OCI-LY7 (cell line): ENCODE measurements at places on chromosomes 4 and X.

DNA sequence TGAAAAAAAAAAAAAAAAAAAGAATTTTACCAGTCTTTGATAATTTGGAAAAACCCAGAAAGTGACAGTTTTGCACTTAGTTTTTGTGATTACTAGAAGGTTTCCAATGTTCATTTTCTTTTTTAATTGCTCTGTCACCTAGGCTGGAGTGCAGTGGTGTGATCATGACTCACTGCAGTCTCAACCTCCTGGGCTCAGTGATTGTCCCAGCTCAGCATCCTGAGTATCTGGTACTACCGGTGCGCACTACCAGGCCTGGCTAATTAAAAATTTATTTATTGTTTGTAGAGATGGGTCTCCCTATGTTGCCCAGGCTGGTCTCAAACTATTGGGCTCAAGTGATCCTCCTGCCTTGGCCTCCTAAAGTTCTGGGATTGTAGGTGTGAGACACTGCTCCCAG is 3.3 kb downstream of the NUDT9 start:
- no peak for DNase-seq

DNA sequence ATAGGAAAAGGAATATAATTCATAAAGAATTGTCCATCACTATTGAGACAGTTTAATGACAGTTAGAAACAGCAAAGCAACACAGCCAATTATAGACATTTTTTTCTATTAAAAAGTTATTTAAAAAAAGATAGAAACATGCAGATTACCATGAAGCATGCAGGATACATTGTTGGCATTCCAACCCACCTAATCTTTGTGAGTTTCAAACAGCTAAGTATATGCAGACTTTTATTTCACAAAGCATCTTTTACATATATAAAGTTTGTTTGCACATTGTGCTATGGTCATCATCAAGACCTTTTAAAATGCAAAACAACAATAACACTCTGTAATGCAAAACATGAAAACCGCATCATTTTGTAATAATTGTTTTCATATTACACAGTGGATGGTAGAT is 125.9 kb upstream of the ETNPPL start:
- DNase-seq = no peak

GRCh38 chr4:180674619-180675358 is 1568.4 kb upstream of the TENM3 start:
- DNase-seq = peak; percentile 91

DNA sequence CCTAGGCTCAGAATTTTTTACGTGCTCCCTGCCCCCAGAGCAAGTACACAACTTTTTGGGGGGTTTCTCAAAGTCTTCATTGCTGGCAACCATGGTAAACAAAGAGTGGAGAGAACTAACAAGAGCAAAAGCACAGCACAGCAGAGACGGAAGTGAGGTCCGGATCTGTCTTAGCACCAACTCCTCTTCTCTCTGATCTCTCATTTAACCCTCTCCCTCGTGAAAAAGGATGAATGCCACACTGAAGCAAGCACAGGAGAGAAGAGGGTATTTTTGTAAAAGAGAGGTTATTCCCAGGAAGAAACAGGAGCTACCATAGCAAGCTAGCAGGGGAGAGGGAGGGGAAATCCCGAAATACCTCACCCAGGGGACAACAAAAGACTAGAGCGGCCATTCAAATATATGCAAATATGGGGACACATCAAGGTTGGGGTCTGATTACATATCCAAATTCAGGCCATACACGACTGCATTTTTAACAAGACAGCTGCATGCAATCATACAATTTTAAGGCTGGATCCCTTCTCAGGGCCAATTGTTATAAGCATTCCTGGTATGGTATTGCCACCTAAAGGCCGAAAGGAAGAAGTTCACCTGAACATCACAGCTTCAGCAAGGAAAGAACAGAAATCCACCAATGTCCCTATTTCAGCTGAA is 46.6 kb downstream of the CD40LG start:
- DNase-seq = peak; percentile 58

- DNase-seq = no peak
These were observed 94.4 kb upstream of the SCML1 start for GRCh38 chrX:17642891-17643290.

- no peak for DNase-seq
These were observed 860.0 kb upstream of the POU3F4 start for GRCh38 chrX:82648062-82648461.

DNA sequence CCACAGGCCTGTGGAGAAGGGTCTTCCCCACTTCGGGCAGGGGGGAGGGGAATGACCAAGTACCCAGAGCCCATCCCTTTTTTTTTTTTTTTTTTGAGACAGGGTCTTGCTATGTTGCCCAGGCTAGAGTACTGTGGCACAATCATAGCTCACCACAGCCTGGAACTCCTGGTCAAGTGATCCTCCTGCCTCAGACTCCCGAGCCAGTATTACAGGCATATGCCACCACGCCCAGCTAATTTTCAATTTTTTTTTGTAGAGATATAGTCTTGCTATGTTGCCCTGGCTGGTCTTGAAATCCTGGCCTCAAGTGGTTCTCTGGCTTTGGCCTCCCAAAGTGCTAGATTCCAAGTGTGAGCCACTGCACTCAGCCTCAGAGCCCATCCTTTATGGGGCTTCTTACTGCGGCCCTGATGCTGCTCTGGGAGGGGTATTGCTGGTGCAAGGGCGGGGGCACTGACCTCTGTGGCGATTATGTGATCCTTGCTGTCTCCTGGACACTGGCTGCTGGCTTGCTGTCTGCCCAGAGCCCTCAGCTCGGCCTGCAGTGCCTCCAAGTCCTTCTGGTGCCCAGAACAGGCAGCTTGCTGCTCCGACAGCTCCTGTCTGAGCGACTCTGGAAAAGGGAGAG is 32.9 kb downstream of the MED28 start:
- no peak for DNase-seq

- no peak for DNase-seq
These were observed 169.8 kb upstream of the JADE1 start for GRCh38 chr4:128639541-128640270.

GRCh38 chrX:27924261-27924660 is 57.0 kb downstream of the DCAF8L1 start:
- no peak for DNase-seq

DNA sequence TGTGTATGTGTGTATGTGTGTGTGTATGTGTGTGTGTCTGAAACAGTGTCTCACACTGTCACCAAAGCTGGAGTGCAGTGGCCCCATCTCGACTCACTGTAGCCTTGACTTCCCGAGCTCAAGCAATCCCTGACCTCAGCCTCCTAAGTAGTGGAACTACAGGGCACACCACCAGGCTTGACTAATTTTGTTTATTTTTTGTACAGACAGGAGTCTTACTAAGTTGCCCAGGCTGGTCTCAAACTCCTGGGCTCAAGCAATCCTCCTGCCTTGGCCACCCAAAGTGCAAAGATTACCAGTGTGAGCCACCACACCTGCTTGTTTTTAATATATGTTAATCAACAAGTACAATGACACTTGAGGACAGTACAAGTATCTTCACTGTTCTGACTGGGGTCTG is 92.4 kb downstream of the APBB2 start:
- DNase-seq = no peak

GRCh38 chr4:93788712-93789111 is 39.8 kb upstream of the ATOH1 start:
- peak; percentile 15 for DNase-seq

DNA sequence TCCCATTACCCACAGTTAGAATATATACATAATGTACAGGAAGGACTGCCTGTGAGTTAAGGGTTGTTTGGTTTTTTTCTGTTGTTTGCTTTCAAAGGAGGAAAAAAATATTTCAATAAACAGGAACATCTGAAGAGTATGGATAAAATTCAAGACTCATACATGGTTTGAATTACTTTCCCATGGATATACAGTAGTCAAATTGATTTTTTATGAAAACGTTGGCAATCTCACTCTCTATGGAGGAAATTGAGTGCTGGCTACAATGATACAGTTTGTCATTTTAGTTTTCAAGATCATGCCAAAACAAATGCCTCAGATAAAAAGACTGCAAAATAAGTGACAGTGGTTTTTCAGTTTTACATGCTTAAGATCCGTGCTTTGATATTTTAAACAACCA is 116.6 kb downstream of the SH3RF1 start:
- DNase-seq = no peak

GRCh38 chr4:140851032-140851636 is 94.9 kb upstream of the TBC1D9 start:
- peak; percentile 86 for DNase-seq

DNA sequence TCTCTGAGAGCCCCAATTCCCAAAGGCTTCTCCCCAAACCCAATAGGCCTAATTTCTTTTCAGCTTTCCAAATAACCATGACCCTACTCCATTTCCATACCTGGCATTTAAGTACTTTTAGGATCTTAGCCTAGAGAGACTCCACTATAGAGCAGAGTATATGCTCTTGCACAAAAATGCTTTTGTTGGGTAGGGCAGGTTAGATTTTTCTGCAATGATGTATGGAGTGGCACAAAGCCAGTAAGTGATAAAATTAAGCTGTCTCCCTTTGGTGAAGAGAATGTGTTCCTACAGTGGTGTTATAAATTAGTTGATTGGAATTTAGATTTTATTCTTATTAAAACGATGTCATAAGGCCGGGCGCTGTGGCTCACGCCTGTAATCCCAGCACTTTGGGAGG is 124.9 kb downstream of the INPP4B start:
- no peak for DNase-seq

DNA sequence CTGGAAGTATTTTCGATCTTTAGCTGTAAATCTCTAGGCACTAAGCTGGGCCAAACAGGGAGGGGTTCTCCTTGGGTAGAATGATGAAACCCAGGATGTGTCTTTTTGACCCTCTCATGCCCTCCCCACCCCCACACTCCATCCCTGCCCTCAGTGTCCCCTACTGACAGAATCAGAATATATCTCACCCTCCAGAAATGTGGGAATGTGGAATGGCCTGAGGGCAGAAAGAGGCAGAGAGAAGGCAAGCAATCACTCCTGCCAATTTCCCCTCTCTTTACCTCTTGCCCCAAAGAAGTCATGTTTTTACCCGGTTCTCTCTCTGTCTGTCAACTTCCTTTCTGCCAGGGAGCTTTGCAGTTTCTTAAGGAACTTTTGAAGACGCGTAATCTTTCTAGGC is 34.4 kb downstream of the RAP2C start:
- DNase-seq = no peak

- DNase-seq = no peak
These were observed 79.5 kb downstream of the AFF1 start for GRCh38 chr4:87014284-87014782.

GRCh38 chr4:2154215-2154740 is 87.6 kb downstream of the HAUS3 start:
- no peak for DNase-seq

- DNase-seq = no peak
These were observed 190.7 kb downstream of the OR13H1 start for GRCh38 chrX:131734621-131735020.

DNA sequence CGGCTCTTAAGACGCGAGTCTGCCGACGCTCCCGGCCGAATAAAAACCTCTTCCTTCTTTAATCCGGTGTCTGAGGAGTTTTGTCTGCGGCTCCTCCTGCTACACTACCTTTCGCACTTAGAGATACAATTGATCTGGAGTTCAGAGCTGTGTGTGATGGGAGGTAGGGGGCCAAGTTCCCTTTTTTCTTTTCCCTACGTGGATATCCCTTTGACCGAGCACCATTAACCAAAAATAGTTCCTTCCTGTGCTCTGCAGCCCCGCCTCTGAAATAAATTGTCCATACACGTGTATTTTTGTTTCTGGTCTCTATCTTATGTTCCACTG is 555 bp upstream of the PGM2 start:
- no peak for DNase-seq

DNA sequence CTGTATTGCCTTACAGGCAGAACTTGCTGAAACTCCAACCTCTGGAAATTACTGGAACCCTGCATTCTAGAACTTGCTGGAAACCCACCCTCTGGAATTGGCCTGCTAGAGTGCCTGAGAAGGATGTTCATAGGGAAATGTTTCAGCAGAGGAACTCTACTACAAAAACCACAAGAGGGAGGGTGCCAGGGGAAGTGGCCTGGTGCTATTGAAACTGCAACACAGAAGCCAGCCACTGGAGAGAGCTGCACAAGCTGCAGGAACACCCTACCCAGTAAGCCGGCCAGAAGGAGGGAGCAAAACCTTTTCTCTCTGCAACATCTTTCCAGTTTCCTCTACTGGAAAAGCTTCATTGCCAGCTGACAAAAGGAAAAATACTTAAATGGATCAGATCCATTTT is 2.5 kb upstream of the BRWD3 start:
- DNase-seq = peak; percentile 55

DNA sequence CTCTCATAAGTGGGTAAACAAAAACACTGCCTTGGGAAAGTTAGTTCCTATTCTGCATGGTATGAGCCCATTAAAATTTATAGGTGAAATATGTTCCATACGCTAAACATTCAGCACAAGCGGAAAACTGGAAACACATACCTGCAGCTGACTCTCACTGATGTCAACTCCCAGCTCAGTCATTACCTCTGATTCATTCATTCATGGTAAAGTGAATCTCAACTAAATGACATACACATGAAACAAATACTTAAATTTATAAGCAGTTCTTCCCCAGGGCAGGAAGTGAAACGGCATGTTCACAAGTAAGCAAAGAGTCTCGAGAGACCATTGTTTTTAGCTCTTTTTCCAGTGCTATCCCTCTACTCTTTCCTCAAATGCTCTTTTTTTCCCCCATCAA is 1.6 kb downstream of the SLC10A6 start:
- no peak for DNase-seq

- no peak for DNase-seq
These were observed 270.6 kb downstream of the FBXO8 start for GRCh38 chr4:174012886-174013259.

GRCh38 chr4:82681754-82682153 is 116.8 kb downstream of the SCD5 start:
- DNase-seq = no peak

GRCh38 chrX:97860226-97860625 is 976.5 kb downstream of the RPA4 start:
- no peak for DNase-seq

DNA sequence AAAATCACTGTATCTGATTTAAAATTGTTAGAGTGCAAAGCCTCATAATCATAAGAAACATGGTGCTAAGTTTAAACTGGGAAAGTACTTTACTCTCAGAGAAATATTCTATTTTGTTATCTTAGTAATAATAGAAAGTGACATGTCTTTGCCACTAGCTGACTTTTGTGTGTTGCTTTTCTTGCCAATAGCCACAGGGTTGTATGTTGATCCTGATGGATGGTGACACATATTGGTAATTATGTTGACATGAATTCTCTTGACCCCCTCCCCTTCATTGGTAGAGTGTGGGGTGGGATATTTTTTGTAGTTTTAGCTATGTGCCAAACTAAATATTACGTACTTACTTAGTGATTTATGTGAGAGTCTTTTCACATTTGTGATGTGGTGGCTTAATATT is 103.1 kb upstream of the MAP9 start:
- no peak for DNase-seq

DNA sequence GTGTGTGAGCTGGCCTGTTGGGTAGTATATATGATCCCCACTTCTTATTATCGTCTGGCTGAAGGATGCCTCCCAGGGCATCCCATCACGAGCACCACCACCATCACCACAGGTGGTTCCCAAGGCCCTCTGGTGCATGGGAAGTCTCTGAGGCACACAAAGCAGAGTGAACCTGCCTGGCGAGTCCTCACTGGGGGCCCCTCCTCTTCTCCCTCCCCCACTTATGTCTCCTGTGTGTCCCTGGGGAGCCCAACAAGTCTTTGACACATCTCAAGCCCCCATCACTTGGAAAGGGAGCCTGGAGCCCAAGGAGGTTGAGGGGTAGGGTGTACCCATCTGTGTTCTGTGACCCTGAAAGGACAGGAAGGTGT is 45.5 kb upstream of the NKX1-1 start:
- no peak for DNase-seq

GRCh38 chrX:18873189-18873791 is 110.6 kb downstream of the PHKA2 start:
- no peak for DNase-seq

- no peak for DNase-seq
These were observed 115.0 kb downstream of the HUWE1 start for GRCh38 chrX:53571494-53571893.

GRCh38 chrX:49291615-49292337 is 11.7 kb upstream of the GAGE10 start:
- peak; percentile 51 for DNase-seq
